ENCODE measurements at places on chromosomes 5 and 9. TPM values are rescaled to one million over a fixed set of nuclear protein-coding genes. Genes with fewer than 3 reads are reported as not detected.

The NEUROG1 gene
- polyA plus RNA-seq = not detected

The ABLIM3 gene
- 10.8 TPM for polyA plus RNA-seq

The EGFLAM gene
- polyA plus RNA-seq = 16.3 TPM

The CYSRT1 gene
- polyA plus RNA-seq = not detected

The MARVELD2 gene
- 0.17 TPM for polyA plus RNA-seq

The SPINK1 gene
- polyA plus RNA-seq = 6.5 TPM

DNA sequence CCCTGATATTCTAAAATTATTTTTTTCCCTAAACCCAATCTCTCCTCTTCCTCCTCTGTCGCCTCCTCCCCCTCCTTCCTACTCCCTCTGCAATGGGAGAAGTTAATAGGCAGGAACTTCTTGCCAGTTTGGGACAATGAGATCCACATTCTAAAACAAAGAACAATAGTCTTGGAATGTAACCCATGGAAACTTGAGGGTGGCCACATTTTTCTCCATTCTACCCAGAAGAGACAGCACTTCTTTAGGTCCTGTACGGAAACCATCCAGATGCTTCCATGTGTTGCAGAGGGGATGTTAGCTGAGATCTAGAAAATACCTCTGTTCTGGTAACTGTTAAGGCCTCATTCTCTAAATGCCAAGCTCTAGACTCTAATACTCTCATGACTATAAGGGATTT, 10.0 kb downstream of the SPARC start:
- H3K4me3 ChIP-seq = no peak overlapping the region

GRCh38 chr9:16361118-16361517, 509.4 kb downstream of the BNC2 start:
- no peaks in the 10 kb centered on the region for H3K36me3 ChIP-seq
- H3K27ac ChIP-seq = no peak overlapping the region
- H3K27me3 ChIP-seq = no peaks in the 10 kb centered on the region
- H3K4me1 ChIP-seq = no peaks in the 10 kb centered on the region

- no peak for DNase-seq
- H3K4me3 ChIP-seq = no peak overlapping the region
- H3K36me3 ChIP-seq = no peaks in the 10 kb centered on the region
- H3K27me3 ChIP-seq = no peaks in the 10 kb centered on the region
- no peak overlapping the region for H3K27ac ChIP-seq
- no peaks in the 10 kb centered on the region for H3K4me1 ChIP-seq
These were observed 96.0 kb upstream of the PRRC1 start for GRCh38 chr5:127421471-127421870.

GRCh38 chr9:107782789-107783188, 293.2 kb upstream of the KLF4 start:
- H3K4me1 ChIP-seq = peaks cover 12% of the 10 kb centered on the region
- DNase-seq = no peak
- H3K27me3 ChIP-seq = no peaks in the 10 kb centered on the region
- H3K4me3 ChIP-seq = no peak overlapping the region
- H3K36me3 ChIP-seq = no peaks in the 10 kb centered on the region

- H3K4me1 ChIP-seq = no peaks in the 10 kb centered on the region
- H3K36me3 ChIP-seq = no peaks in the 10 kb centered on the region
- H3K27me3 ChIP-seq = no peaks in the 10 kb centered on the region
- DNase-seq = no peak
- H3K4me3 ChIP-seq = no peak overlapping the region
- no peak overlapping the region for H3K27ac ChIP-seq
These were observed 45.0 kb downstream of the CRB2 start for GRCh38 chr9:123400926-123401503.

- H3K4me3 ChIP-seq = no peak overlapping the region
- no peaks in the 10 kb centered on the region for H3K27me3 ChIP-seq
- H3K27ac ChIP-seq = peak overlapping the region; percentile 93
- no peak for DNase-seq
These were observed 1.7 kb downstream of the TPM2 start for GRCh38 chr9:35687972-35688557.

- no peak for DNase-seq
- no peaks in the 10 kb centered on the region for H3K36me3 ChIP-seq
- no peak overlapping the region for H3K27ac ChIP-seq
- H3K27me3 ChIP-seq = no peaks in the 10 kb centered on the region
These were observed 96.2 kb upstream of the IL6ST start for GRCh38 chr5:56090793-56091460.

- no peak for DNase-seq
- no peaks in the 10 kb centered on the region for H3K36me3 ChIP-seq
- H3K4me3 ChIP-seq = no peak overlapping the region
- H3K4me1 ChIP-seq = no peaks in the 10 kb centered on the region
These were observed 3.7 kb downstream of the C9 start for GRCh38 chr5:39360471-39361111.

GRCh38 chr5:83711982-83712601, 8.6 kb downstream of the HAPLN1 start:
- peak; percentile 63 for DNase-seq
- no peak overlapping the region for H3K4me3 ChIP-seq
- no peak overlapping the region for H3K27ac ChIP-seq
- H3K36me3 ChIP-seq = no peaks in the 10 kb centered on the region
